RWPE2 (cell line): ENCODE measurements at places on chromosomes 12 and 14.

DNA sequence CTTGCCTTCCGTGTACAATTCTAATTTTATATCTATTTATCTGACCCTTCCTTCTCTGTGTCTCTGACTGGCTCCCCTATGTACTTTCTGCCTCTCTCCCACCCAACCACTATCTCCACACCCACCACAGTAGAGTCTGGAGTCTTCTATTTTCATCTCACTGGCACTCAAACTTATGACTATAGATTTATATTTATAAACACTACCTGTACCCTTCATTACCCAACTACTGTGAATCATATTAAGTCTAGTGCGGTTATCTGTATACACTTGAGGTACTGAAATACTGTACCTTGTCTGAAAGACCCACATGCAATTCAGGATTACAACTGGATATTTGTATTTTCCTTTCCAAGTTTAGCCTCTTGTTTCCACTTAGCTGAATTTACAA lies 36.1 kb downstream of the ATP2B1 start:
- DNase-seq, result no peak

- DNase-seq, result no peak
Measured at GRCh38 chr12:6899427-6899826, 5.2 kb upstream of the LRRC23 start.

- DNase-seq, result no peak
Measured at GRCh38 chr12:91343010-91343409, 160.4 kb upstream of the DCN start.

DNA sequence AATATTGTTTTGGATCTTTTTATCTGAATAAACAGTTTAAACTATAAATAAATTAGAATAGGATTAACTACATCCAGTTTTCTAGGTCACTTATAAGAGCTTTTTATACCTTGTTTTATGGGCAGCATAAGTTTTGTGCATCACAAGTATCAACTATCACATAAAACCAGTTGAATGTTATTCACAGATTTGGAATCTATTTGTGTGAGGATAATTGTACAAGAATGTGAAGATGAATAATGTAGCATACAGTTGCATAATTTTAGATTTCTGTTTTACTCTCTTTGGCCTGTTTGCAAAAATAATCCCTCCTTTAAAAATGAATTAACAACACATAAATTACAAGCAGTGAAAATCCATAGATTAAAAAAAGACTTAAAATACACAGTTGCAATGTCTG lies 88.8 kb downstream of the SCFD1 start:
- DNase-seq, result no peak

DNA sequence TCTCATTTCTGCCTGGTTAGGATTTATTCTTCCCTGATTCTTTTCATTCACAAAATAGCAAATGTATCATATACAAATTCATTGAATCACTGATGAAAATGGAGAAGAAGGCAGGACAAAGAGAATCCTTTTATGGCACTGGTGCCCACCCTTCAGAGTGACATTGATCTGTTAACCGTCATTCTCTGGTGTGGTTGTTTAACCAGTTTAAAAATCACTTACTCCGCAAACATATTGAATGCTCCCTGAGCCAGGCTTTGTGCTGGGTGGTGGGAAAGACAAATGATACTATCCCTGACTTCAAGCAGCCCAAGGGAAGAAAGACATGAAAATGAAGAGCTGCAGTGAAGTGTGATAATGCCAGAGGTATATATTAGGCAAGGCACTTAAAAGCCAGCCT lies 187.5 kb upstream of the SLC38A2 start:
- DNase-seq, result no peak

DNA sequence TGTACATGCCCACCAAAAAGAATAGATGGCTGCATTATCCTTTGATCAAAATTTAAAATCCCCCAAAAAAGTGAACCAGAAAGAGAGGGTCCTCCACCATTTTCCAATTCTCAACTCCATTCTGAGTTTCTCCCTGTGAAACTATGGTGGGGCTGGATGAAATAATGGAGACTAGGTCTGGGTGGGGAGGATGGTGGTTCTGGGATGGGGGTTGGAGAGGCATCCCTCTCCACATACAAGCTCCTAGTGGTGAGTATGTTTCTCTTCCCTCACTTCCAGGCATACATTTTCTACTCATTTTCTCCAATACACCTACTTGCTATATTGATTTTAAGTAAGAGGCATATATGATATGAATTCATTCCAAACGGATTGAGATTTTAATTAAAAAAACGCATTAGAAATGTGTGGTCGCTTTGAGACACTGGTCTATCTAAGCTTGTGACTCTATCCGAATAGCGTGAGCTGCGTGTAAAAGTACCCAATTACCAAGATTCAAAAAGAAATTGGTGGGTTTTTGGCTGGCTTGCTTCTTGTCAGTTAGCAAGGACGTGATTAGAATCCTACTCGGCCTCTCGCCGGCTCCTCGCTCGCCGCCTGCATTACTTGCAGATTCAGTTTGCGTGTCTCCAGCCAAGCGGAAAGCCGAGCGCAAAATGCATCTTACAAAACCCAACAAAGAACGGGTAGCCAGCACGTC lies 3.4 kb downstream of the ASCL1 start:
- no peak for DNase-seq

DNA sequence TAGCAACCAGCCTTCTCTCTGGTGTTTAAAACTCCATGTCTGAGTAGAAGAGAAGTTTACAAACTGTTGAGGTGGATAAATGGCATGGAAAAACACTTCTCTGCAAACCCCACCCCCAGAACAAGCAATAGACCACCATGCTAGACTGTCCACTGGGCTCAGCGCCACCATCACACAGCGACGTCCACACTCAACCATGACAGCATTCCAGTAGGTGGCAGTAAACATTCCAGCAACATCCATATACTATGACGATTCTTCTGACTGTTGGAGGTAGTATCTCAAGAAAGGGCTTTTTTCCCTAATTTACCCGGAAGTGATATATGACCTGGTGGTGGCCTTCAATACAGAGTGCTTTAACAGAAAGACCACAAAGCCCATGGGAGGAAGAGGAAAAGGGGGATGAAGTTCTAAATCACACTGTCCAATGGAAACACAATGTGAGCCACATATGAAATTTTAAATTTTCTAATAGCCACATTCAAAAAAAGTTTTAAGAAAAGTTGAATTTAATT lies 152.2 kb downstream of the SLC15A4 start:
- DNase-seq, result no peak

DNA sequence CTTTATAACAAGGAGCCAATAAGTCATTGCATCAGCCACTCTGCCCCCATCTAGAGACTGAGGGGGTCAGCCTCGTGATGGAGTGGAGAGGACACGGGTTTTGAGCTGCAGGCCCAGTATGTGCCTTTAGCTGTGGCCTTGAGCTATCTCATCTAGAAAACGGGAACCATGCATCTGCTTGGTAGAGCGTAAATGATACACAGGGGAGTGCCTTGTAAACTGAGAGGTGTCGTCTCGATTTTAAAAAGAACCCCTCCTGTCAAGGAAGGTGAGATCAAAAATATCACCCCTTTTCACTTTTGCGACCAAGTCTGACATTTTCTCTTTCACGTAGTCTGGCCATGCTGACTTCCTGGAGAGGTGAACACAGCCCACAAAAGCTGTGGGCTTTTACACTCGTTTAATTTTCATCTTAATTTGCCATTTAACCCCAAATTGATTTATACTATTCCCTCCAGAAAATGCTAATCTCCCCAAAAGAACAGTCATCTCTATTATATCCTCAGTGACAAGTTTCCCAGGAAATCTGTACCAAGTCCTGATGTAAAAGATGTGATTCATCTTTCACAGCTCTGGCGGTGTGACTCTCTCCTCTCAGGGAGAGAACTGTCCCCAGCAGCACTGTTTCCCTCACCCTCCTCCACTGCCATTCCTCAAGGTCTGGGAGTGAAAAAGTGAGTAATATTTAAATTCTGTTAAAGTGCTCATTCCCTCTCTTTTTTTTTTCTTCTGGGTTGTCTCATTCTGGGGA lies 30.6 kb downstream of the VCPKMT start:
- no peak for DNase-seq

- DNase-seq, result no peak
Measured at GRCh38 chr14:100466111-100466856, 120.9 kb downstream of the BEGAIN start.

DNA sequence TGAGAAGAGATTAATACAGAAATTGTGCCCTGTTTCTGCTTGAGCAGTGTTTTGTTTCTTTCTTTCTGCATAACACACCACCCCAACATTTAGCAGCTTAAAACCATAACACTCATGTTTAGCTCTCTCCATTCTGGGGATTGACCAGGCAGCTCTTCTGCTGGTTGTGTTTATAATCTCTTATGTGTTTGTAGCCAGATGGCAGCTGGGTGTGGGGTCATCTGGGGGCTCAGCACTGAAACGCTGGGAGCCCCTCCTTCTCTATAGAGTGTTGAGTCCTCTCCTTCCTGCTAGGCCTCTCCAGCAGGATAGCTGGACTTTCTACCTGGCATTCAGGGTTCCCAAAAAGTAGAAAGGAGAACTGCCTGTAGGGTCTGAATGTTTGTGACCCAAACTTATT lies 270.6 kb downstream of the TTC8 start:
- no peak for DNase-seq

DNA sequence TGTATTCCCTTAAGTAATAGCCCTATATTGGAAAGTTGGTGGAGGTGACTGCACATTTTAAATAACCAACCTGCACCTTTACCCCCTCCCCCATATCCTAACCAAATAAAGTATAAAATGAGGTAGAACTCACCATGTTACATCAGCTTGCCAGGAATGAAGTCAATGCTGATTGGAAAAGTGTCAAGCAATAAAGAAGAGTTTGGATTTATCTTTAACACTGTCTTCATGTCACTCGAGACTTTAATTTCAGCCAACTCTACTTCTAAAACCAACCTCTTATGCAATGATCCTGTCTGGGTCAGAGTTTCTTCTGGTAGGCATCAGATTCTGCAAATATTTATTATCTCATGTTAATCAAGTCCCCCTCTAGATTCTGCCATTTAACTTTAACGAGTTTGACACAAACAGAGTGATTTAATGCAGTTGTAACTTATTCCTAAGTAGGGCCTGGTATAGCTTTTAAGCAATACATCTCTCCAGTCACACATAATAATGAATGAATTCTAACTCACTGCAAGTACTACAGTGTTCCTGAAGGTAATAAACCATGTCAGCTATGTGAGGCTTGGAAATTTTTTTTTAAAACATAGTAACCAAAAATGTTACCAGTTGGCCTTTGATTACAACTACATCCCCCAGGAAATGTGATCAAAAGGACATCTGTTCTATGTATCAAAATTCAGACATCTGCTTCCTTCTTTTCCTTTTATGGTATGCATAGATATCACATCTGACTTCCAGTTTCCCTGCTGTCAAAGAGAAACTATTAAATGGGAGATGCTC lies 98.7 kb downstream of the ERGIC2 start:
- no peak for DNase-seq

DNA sequence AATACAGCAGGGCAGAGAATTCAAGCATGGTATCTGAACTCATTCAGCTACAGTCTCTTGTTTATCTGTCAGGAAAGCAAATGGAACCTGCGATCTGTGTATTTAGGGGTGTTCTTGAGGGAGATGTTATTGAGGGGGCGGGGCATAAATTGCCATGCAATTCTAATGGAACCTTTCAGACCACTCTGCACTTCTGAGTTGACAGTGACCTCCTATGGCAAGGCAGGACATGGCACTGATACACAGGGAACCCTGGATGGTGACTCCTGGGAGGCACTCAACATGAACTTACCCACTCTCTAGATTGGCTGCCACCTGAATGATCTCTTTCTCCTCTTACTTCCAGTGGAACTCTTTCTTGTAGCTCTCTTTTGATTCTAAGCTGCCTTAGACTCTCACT lies 787.3 kb downstream of the VRK1 start:
- no peak for DNase-seq

- no peak for DNase-seq
Measured at GRCh38 chr12:75944097-75944904, 87.3 kb downstream of the PHLDA1 start.

- DNase-seq, result no peak
Measured at GRCh38 chr12:91289906-91290305, 107.3 kb upstream of the DCN start.

DNA sequence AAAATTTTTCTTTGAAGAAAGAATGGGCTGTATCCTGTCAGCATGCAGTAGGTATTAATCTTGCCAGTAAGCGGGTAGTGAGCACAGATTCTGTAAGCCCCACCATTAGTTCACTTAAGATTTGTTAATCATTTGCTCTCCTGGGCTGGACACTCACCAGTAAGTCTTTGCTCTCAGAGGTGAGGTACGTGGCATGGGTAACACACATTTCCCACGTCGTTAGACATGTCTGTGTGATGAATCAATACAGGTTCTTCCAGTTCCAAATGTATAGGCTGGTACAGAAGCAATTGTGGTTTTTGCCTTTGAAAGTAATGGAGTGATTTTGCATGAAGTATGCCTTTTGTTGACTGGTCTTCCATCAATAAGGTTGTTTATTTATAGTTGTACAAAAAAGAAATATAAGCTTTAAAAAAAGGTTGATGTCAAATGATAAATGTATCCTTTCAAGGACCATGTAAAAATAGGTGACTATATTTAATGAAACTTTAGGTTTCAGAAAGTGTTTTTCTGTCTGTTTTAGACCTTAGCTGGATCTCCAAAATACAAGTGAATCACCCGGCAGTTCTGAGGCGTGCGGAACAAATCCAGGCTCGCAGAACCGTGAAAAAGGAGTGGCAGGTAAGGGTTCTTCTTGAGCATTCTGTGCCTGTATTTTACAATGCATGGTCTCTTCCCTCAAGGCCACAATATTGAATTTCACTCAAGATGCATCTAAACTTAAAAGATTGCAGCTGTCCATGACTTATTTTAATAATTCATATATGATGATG lies 45.5 kb downstream of the DERA start:
- peak; percentile 45 for DNase-seq

GRCh38 chr14:50089208-50089607 lies 27.2 kb downstream of the VCPKMT start:
- DNase-seq, result no peak

GRCh38 chr14:87045246-87045645 lies 947.7 kb downstream of the GALC start:
- DNase-seq, result no peak

DNA sequence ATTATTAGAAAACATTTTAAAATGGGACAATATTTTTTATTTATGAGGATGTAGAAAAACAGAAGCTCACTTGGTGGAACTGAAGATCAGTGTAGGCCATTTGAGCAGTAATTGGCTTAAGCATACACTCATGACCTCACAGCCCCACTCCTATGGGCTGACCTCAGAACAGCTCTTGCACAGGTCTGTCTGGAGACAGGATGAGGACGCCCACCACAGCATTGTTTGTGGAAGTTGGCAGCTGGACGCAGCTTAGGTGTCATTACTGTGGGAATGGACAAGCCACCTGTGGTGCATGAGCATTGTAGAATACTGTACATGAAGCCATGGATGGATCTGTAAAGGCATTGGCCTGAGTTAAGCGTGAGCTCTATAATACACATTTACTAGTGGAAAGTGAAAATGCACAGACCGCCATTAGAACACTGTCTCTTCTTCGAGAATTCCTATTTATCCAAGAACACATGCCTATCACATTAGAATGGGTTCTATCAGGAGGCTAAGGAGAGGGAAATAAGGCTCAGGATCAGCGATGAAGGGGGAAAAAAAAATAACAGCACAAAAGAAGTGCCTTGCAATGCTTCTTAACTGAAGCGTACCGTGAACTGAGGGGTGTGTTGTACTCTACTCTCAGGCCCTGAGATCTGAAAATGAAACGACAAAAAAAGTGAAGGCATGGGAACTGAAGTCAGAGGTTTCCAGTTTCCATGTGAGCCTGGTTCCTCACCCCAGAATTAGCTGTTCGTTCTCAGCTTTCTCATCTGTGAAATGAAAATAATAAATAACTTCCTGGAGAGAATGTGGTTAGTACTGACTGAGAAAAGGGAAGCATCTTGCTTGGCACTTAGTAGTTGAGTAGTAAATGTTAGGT lies 33.6 kb downstream of the KCNA1 start:
- no peak for DNase-seq

GRCh38 chr12:6295094-6295811 lies 15.2 kb upstream of the PLEKHG6 start:
- DNase-seq, result no peak
